ENCODE measurements at places on chromosomes 5 and 9.

DNA sequence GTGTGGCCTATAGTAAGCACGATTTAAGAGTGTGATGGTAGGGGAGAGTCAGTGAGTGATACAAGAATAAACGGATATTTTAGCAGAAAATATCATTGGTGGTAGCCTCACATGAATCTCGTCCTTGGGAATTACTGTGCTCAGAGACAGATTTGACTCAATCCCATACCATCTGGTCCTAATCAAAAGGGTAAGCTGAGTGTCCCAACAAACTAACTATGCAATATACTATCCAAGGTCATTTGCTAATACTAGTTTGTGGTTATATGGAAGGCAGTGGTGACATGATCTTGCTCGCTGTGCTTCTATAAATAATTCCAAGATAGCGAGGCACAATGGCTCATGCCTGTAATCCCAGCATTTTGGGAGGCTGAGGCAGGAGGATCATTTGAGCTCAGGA is 103.2 kb downstream of the TRPM6 start:
- no peak for DNase-seq

GRCh38 chr9:134976403-134976802 is 58.7 kb upstream of the FCN1 start:
- DNase-seq, result no peak

- DNase-seq, result no peak
These were observed 27.2 kb downstream of the TNFAIP8 start for GRCh38 chr5:119383008-119383407.

- peak; percentile 9 for DNase-seq
These were observed 6.3 kb downstream of the NR2F1-AS1 start for GRCh38 chr5:93574491-93575305.

- no peak for DNase-seq
These were observed 394.9 kb upstream of the CD180 start for GRCh38 chr5:67591491-67591890.

DNA sequence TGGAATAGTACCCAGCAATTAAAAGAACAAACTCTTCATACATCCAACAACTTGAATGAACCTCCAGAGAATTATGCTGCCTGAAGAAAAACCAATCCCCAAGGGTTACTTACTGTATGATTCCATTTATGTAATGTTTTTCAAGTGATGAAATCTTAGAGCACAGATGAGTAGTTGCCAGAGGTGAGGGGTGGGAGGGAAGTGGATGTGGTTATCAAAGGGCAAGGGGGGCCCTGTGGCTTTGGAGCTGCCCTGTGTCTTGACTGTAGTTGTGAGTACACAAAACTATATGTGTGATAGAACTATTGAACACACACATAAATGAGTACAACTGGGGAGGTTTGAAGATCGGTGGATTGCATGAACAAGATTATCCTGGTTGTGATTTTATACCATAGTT is 115.8 kb upstream of the SLC25A48 start:
- no peak for DNase-seq

- DNase-seq, result peak; percentile 34
These were observed 544 bp upstream of the ERCC6L2 start for GRCh38 chr9:95874989-95875304.

DNA sequence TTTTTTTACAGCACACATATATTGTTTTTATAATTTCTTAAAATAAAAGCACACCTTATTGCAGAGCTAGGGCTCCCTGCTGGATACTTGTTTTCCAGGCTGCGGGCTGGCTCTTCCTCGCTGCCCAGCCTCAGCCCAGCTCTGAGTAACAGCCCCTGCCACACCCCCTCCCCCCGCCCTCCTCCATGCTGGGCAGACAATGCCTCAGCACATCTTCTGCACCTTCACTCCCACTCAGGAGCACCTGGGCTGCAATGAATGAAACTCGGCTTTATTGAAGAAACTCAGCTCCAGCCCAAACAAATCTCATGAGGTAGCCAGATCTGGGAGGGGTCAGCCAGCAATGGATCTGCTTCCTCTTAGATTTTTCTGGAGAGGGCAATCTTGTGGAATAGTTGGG is 9.5 kb downstream of the IL9 start:
- DNase-seq, result no peak

DNA sequence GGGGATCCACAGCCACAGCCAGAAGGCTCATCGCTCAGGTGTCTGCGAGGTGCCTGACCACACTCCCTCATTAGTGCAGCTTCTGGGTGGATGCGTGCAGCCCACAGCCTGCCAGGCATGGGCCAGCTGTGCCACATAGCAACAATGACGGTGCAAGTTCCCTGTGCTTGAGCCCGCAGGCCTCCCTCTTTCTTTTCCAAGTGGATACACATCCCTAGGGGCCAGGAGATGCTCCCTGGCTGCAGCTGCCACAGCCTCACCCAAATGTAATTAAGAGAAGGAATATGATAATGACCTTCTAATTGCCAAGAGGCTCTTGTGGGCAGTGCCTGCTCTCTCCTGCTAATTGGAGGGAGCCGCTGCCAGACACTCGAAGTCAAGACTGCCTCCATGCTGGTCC is 116.0 kb upstream of the PPP1R26 start:
- DNase-seq, result no peak

DNA sequence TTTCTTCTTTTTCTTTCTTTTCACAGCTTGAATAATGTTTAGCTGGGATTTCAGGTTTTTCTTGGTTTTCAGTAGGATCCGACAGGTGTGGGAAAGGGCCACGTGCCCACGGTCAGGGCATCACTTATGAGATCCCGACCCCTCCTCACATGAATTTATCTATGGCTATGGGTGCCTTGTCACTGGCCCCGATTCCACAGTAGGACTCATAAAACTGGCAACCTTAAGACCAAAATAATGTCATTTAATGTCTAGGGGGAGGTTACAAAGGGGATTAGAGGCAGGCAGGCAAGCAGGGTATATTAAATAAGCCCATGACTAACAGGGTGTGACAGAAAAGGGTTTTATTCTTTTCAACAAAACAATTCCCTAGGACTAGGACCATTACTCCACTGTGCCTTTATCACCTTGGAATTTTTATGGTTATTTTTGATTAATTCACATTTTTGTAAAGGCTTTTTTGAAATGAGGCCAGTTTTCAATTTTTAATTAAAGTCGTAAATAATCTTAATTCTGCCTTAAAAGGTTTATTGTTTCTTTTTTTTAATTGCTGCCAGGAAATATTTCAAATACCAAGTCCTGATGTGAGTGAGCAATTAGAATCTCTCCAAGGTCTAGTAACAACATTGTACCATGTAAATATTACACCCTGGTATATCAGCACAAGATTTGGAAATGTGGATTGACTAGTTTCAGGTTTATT is 370.4 kb downstream of the GLIS3 start:
- no peak for DNase-seq

DNA sequence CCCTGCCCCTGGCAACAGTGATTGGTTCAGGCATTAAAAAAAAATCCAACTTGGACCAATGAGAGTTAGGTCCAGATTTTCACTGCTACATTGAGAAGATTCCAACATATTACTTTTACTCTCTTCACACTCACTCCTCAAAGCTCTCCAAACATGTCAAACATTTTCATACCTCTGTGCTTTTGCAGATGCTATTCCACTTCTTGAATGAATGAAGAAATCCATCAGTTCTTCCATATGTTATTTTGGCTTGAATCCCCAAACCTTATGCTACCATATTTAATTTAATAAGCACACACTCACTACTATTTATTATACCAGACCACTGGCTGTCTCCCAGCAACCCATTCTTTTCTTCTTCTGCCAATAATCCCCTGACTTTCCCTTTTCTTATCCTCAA is 87.1 kb downstream of the PPP2R2B start:
- no peak for DNase-seq

GRCh38 chr5:168356592-168356991 is 65.1 kb downstream of the WWC1 start:
- no peak for DNase-seq

DNA sequence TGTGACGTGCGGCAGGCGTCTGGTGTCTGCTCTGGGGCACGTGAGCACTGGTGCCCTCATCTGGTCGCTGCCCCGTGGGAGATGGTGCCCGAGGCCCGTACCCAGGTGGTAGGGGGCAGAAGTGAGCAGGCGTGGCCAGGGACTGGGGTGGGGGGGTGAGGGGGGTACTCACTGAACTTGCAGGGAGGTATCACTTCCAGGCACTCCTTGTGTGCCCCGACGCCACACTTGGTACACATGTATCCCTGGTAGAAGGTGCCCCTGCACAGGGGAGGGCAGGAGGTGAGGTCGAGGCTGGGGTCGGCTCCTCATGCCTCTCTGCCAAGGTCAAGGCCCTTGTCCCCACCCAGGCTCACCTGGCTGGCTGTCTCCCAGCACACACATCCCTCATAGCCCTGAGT is 45.2 kb upstream of the SARDH start:
- DNase-seq, result no peak

- no peak for DNase-seq
These were observed 244.4 kb upstream of the TUT7 start for GRCh38 chr9:86598411-86599239.

DNA sequence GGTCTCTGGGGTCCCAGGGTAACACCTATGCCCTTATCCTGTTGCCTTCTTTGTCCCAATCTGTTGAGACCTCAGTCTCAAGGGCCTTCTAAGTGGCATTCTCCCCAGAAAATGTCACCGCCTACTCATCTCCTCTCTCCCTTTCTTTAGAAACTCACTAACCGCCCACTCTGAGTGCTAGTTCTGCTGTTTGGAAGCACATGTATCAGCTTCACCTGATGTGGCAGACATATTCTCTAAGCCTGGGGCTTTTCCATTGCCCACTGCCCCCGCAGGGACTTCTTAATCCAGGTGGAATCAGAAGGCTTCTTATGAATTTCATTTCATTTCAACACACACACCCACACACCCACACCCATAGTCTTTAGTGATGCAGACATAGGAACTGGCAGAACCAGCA is 165.1 kb downstream of the ASTN2 start:
- DNase-seq, result no peak

DNA sequence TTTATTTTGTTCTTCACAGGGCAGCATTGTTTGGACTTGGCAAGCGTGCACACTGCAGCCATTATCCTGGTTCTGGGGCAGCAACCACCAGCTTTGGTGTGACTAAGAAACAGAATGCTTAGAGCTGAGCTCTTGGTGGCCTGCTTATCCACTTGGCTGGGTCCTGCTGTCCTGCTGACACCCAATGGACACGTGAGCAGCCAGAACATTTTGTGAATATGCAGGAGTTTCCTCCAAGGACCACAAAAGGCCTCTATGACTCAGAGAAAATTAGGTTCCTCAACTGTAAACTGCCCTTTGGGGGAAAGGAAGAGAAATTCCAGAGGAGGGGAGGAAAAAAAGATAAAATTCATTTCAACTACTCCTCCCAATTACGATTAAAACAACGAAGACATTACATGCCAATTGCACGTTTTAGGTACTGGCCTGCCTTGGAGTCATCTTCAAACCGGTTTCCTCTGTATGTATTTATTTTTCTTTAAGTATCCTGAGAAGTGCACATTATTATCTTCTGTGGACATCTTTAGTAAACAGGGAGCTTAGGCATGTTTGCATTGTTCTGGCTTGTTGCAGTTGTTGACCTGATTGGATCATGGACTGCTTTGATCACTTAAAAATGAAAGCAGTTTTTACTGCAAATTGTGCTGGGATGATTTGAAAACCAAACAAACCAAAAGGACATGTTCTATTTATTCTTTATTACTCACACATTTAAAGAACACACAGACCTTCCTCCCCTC is 82.3 kb upstream of the TLE4 start:
- DNase-seq, result peak; percentile 12

- peak; percentile 58 for DNase-seq
These were observed 1.6 kb downstream of the PHYKPL start for GRCh38 chr5:178230879-178231538.

- no peak for DNase-seq
These were observed 86.8 kb downstream of the ZNF622 start for GRCh38 chr5:16378762-16379161.

GRCh38 chr9:36862206-36863145 is 171.6 kb downstream of the PAX5 start:
- peak; percentile 79 for DNase-seq

DNA sequence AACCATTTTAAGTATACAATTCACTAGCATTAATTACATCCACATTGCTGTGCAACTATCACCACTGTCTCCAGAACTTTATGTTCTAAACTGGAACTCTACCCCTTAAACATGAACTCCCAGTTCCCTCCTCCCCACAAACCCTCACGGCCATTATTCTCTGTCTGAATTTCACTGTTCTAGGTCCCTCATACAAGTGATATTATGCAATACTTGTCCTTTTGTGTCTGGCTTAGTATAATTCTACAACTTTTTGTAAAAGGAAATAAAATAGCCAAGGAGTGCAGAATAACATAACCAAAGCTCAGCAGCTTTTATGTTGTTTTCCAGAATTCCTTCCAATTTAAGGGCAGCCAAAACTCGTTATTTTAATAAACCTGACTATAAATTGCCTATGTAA is 53.2 kb downstream of the NAA35 start:
- no peak for DNase-seq

DNA sequence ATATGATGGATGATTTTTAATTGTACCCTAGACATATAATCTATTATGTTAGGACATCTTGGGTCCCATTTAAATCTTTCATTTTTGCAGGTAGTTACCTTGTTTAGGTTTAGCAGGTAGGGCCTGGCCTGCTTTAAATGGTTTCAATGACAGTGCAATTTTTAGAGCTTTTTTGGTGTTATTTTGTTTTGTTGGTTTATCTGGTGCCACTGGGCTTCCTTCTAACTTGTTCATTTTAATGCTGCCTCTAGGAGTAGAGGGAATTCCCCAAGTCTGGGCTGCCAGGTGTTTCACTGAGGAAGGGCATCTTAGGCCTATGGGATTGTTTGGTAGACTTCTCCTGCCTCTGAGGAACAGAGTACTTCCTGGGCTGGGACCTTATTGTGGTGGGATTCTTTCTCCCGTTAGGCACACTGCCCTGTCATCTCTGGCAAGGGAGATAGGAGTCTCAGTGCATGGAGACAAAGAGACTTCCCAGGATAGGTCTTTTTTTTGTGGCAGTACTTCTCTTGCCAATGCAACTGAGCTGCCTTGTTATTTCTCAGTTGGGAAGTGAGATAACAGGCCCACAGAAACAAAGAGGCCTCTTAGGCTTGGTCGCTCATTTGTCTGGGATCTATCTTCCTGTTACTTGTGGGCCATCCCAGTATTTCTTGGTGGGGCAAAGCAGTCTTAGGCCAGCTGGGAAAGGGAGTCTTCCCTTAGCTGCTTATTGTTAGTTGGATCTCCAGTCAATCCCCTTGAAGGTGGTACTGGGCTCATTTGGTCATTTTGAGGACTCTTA is 282.9 kb downstream of the FER start:
- DNase-seq, result no peak

GRCh38 chr5:164934039-164934438 is 1428.6 kb downstream of the MAT2B start:
- no peak for DNase-seq

- DNase-seq, result no peak
These were observed 10.3 kb downstream of the WNK2 start for GRCh38 chr9:93194221-93194625.

- peak; percentile 56 for DNase-seq
These were observed 93.4 kb downstream of the DAB2IP start for GRCh38 chr9:121744687-121745395.

DNA sequence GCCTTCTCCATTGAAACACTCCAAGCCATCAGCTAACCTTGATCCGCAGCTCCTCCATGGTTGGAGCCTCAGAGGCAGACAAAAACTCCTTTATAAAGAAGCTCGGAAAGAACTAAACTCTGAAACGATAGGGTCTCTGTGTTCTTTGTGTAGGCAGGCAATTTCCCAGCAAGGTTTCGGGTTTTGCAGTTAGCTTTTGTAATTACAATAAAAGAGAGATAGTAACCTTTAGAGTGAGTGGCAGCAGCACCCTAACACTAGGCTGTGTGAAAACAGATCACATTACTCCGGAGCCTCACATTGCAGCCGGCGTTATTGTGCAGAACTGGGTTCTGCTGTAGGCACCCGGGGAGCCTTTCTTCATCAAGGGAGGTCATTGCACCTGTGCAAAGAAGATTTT is 115.8 kb upstream of the MAP3K1 start:
- no peak for DNase-seq

GRCh38 chr9:87346061-87346665 is 151.5 kb upstream of the DAPK1 start:
- DNase-seq, result no peak
